ENCODE measurements at places on chromosomes 1 and 21.

DNA sequence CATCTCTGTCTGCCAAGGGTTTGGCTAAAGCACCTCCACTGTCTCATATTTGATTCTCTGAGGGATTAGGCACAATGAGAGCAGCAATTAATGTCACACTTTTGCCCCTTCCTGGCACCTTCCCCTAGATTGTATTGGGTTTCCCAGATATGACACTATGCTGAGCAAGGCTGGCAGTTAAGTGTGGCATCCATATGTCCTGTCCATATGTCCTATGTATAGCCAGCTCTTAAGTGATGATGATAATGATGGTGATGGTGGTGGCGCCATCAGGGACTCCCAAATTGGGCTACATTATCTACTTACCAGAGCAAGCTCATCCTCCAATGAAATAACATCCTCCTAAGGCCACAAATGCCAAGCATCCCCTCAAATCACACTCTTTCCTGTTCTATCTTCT lies 13.5 kb upstream of the LORICRIN start:
- DNase-seq = no peak

- DNase-seq = no peak
Observed at GRCh38 chr1:170200621-170201397, 55.0 kb downstream of the NTMT2 start.

DNA sequence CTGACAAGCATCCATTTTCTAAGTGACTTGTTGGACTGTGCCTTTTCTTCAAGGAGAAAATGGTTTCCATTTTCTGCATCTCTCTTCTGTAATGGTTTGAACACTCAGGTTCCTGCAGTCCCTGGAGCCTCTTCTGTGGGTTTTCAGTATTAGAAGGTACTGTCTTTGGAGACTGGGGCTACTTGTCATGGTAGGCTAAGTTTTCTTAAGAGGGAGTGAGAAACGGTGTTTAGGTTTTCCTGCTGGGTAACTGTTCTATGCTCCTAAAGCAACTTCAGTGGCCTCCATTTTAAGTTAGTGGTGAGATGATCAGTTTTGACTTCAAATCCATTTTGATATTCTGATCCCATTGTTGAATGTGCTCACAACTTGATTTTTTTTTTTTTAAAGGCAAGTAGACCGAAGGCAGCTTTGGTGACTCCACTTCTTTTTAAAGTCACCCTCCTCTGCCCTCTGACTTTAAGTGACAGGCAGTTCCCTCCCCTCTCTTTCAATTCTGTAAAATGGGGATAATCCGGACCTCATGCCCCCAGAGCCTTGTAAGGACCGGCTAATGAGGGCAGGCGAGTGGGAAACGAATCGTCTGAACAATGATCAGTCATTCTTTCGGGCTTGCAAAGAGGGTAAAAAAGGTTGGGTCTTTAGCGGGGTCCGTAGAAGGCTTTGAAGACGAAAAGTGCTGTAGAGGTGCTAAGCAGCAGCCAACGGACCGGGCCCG lies 1.0 kb upstream of the ARID1A start:
- DNase-seq = no peak

GRCh38 chr21:33478935-33479678 lies 667 bp downstream of the TMEM50B start:
- peak; percentile 1 for DNase-seq
